ENCODE measurements at places on chromosomes 7 and 10. TPM values are rescaled to one million over a fixed set of nuclear protein-coding genes. Genes with fewer than 3 reads are reported as not detected.
A peak's percentile ranks its signal among the peaks of the same experiment; 100 is the strongest.

The SPACDR gene
- total RNA-seq: 3.7 TPM

The NCF1 gene
- 3.1 TPM for total RNA-seq

The FAM131B gene
- 0.27 TPM for total RNA-seq

The GPR15LG gene
- not detected for total RNA-seq

The RTKN2 gene
- total RNA-seq: 99.5 TPM

The ZNF853 gene
- 0.96 TPM for total RNA-seq

The PGAM2 gene
- 1.1 TPM for total RNA-seq

The SLC16A12 gene
- total RNA-seq: not detected

GRCh38 chr7:151400626-151401315, 9.1 kb downstream of the WDR86 start:
- no peaks in the 10 kb centered on the region for H3K36me3 ChIP-seq
- no peak overlapping the region for H3K27ac ChIP-seq
- no peak for DNase-seq
- no peaks in the 10 kb centered on the region for H3K27me3 ChIP-seq
- no peaks in the 10 kb centered on the region for H3K4me1 ChIP-seq
- no peak overlapping the region for H3K4me3 ChIP-seq

- peaks cover 19% of the 10 kb centered on the region for H3K36me3 ChIP-seq
- DNase-seq: peak; percentile 62
- H3K27me3 ChIP-seq: no peaks in the 10 kb centered on the region
- H3K27ac ChIP-seq: peak overlapping the region; percentile 90
Observed at GRCh38 chr10:89414879-89415821, 782 bp downstream of the IFIT5 start.

DNA sequence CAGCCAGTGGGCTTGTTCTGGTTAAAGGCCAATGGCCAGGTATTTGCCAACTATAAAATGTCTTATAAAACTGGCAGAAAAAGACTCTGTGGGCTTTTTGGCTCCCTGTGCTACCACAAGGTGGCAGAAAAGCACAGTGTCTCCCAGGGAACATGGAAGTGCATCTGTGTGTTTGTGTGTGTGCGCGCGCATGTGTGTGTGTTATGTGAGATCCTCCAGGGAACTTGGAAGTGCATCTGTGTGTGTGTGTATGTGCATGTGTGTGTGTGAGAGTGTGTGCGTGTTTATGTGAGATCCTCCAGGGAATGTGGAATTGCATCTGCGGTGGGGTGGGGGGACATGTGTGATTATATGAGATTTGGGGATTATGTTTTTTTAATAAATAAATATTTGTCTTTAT, 30.2 kb upstream of the ABI1 start:
- H3K27me3 ChIP-seq: peaks cover 3% of the 10 kb centered on the region
- no peaks in the 10 kb centered on the region for H3K4me1 ChIP-seq
- H3K4me3 ChIP-seq: no peak overlapping the region
- no peak overlapping the region for H3K27ac ChIP-seq

GRCh38 chr10:66773472-66773817, 152.4 kb upstream of the LRRTM3 start:
- H3K4me1 ChIP-seq: no peaks in the 10 kb centered on the region
- H3K4me3 ChIP-seq: no peak overlapping the region
- H3K36me3 ChIP-seq: no peaks in the 10 kb centered on the region
- H3K27me3 ChIP-seq: no peaks in the 10 kb centered on the region
- no peak for DNase-seq

GRCh38 chr7:142196066-142196840, 61.6 kb downstream of the PRSS58 start:
- no peaks in the 10 kb centered on the region for H3K4me1 ChIP-seq
- peaks cover 7% of the 10 kb centered on the region for H3K27me3 ChIP-seq
- DNase-seq: no peak
- H3K4me3 ChIP-seq: no peak overlapping the region

DNA sequence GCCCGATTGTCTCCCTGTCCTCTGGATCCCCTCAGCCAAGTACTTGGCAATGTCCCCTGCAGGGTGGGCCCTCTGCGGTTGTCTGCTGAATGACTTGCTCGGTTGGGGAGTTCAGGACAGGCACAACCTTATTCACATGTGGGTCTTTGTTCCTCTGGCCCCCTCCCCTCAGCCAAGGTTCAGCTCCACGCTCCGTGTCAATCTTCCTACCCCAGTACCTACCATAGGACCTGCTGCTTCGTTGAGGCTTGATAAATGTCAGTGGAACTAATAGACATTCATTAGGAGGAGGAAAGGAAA, 7.1 kb downstream of the CPA5 start:
- no peaks in the 10 kb centered on the region for H3K4me1 ChIP-seq
- no peak overlapping the region for H3K27ac ChIP-seq
- H3K36me3 ChIP-seq: no peaks in the 10 kb centered on the region
- no peak overlapping the region for H3K4me3 ChIP-seq
- H3K27me3 ChIP-seq: no peaks in the 10 kb centered on the region

- no peak overlapping the region for H3K27ac ChIP-seq
- H3K4me1 ChIP-seq: no peaks in the 10 kb centered on the region
- H3K4me3 ChIP-seq: no peak overlapping the region
- DNase-seq: no peak
Observed at GRCh38 chr10:44966816-44967509, 7.4 kb downstream of the RASSF4 start.

- no peak overlapping the region for H3K27ac ChIP-seq
- H3K4me3 ChIP-seq: no peak overlapping the region
- no peaks in the 10 kb centered on the region for H3K36me3 ChIP-seq
Observed at GRCh38 chr7:6725003-6725402, 18.3 kb upstream of the ZNF12 start.

GRCh38 chr7:30463405-30464145, 15.0 kb downstream of the NOD1 start:
- peaks cover 15% of the 10 kb centered on the region for H3K36me3 ChIP-seq
- no peaks in the 10 kb centered on the region for H3K27me3 ChIP-seq
- H3K27ac ChIP-seq: no peak overlapping the region
- H3K4me1 ChIP-seq: peaks cover 4% of the 10 kb centered on the region
- DNase-seq: no peak

- H3K4me3 ChIP-seq: no peak overlapping the region
- no peak for DNase-seq
- H3K4me1 ChIP-seq: no peaks in the 10 kb centered on the region
- no peaks in the 10 kb centered on the region for H3K27me3 ChIP-seq
- H3K27ac ChIP-seq: no peak overlapping the region
Observed at GRCh38 chr10:130459011-130459410, 322.8 kb downstream of the GLRX3 start.

GRCh38 chr7:94656658-94656924, 658 bp upstream of the SGCE start:
- peaks cover 20% of the 10 kb centered on the region for H3K4me1 ChIP-seq
- H3K4me3 ChIP-seq: peak overlapping the region; percentile 79

DNA sequence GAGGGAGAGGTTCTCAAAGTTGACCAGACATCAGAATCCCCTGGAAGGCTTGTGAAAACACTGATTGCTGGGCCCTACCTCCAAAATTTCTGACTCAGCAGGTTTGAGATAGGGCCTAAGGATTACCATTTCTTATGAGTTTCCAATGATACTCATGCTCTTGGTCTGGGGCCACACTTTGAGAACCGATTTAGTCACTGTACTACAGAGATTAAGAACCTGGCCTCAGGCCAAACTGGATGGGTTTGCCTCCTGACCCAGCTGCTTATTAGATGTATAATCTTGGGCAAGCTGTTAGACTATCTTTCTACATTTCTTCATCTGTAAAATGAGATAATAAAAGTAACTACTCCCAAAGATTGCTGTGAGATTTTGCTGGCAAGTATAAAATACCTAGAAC, 77.1 kb upstream of the SCIN start:
- no peak overlapping the region for H3K4me3 ChIP-seq
- H3K27me3 ChIP-seq: no peaks in the 10 kb centered on the region
- no peak overlapping the region for H3K27ac ChIP-seq
- no peaks in the 10 kb centered on the region for H3K36me3 ChIP-seq
- H3K4me1 ChIP-seq: no peaks in the 10 kb centered on the region

DNA sequence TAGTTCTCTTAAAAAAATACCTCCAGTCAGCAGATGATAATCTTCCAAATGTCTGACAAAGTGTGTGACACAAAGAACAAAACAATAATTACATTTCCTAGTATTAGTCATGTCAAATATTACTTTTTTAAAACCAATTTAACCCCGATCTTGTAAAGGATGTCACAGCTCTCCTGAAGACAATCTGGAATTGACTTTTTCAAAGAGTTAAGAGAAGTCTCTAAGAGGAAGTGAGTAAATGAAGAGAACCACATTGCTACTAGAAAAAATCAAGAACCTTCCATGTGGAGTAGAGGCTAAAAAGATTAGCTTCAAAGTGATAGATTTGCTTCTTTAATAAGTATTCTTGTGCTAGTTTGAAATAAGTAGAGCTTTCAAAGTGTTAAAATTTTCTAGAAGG, 218.2 kb upstream of the IMMP2L start:
- H3K27ac ChIP-seq: no peak overlapping the region
- no peaks in the 10 kb centered on the region for H3K36me3 ChIP-seq
- no peaks in the 10 kb centered on the region for H3K27me3 ChIP-seq
- H3K4me3 ChIP-seq: no peak overlapping the region
- DNase-seq: no peak

DNA sequence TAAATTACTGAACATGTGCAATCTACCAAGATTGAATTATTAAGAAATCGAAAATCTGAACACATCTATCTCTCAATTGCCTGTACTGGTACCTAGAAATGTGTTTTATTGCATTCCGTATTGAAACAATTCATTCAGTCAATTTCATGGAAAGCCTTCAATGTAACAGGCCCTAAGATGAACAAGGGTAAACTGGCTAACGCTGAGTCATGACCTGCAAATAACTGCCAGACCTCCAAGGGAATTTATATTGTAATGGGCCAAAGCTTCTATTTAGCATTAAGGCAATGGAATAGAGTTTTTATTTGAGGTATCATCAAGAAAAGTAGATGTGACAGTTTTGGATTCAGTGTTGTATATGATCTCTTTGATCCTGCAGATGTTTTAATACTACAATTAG, 49.9 kb upstream of the CD36 start:
- H3K27me3 ChIP-seq: no peaks in the 10 kb centered on the region
- no peak overlapping the region for H3K27ac ChIP-seq
- no peaks in the 10 kb centered on the region for H3K4me1 ChIP-seq
- no peaks in the 10 kb centered on the region for H3K36me3 ChIP-seq

DNA sequence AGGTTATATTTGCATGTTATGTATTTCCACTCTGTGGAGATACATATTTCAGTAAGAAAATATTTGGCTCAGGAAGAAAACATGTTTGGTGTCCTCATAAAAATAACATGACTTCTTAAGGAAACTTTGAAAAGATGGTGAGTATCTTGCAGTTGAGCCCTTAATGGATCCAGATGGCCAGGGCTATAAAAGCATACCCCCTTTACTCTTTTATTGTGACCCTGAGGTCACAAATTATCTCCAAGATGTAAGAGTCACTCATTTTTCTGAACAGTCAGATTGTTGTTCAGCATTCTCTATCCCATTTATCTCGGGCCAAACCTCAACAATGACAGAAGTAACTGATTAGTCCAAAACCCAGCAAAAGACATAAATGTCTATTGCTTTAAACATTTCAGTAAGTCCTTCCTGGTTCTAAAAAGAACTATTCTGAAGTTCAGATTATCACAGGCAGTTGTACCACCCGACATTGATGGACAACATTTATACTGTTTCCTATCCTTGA, 539.4 kb downstream of the PARD3 start:
- no peaks in the 10 kb centered on the region for H3K36me3 ChIP-seq
- H3K4me3 ChIP-seq: no peak overlapping the region
- no peak for DNase-seq
- H3K27me3 ChIP-seq: no peaks in the 10 kb centered on the region

GRCh38 chr7:136133551-136133950, 156.4 kb upstream of the MTPN start:
- H3K36me3 ChIP-seq: no peaks in the 10 kb centered on the region
- DNase-seq: no peak
- no peaks in the 10 kb centered on the region for H3K4me1 ChIP-seq
- no peak overlapping the region for H3K27ac ChIP-seq
- no peaks in the 10 kb centered on the region for H3K27me3 ChIP-seq

DNA sequence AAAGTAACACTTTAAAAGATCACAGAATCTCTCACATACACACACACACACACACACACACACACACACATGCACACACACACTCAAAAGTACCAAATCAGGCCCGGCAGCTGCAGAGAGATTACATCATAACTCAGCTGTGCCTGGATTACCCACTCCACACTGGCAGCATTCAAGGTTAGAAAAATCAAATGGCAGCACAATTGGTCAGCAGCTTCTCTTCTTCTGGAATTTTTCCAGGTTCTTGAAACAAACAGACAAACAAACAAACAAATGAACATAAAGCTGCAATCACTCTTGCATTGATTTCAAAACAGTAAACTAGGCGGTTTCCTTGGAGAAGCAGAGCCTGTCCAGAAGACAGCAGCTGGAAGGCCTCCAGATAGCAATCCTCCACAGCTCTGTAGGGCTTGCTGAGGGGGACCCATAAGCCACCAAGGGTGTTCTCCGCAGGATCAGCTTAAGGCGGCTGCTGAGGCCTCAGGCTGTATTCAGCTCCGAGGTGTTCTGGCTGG, 24.5 kb upstream of the FAM133B start:
- peaks cover 5% of the 10 kb centered on the region for H3K4me1 ChIP-seq
- H3K27ac ChIP-seq: no peak overlapping the region
- H3K4me3 ChIP-seq: no peak overlapping the region
- H3K36me3 ChIP-seq: peaks cover 22% of the 10 kb centered on the region

DNA sequence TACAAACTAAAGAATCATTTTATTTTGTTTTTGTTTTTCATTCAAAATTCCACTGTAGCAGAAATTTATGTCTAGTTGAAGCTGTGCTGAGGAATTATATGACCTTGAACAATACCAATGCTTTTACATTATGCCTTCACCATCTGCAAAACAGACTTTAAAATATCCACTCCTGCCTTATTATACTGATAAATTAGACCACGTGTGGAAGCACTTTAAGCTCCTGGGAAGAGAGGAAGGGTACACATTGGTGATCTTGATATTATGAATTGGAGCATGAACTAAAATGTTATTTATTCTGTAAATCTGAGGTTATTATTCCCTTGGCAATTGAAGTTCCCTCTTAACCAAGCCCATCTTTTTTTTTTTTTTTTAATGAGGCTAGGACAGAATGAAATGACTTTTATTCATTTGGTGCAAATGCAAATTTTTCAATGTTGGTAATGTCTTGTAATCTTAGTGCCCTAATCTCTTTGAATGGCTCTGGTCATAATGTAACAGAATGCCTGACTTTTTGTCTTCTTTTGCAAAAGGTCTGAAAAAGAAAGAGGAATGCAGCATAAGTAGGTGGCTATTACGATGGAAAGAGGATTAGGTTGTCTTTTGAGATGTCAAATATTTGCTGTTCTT, 139.9 kb upstream of the COBL start:
- no peak overlapping the region for H3K4me3 ChIP-seq
- no peaks in the 10 kb centered on the region for H3K36me3 ChIP-seq
- H3K27me3 ChIP-seq: no peaks in the 10 kb centered on the region
- no peak overlapping the region for H3K27ac ChIP-seq

DNA sequence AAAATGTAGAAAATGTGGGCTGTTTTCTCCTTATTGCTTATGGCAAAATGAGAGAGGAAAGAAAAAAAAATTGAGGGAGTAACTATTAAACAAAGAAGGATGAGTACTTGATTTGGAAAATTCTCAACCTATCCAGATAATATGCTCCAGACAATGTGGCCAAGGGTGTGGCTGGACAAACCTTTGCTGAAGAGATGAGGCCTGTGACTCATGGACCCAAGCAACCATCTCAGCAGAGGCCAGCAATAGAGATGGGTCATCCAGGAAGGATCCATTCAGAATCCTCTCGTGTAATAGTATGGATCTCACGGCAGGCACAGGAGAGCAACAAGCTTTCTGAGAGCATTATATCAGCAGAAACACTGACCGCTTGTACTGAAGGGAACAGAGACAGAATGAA, 120.3 kb upstream of the CELF2 start:
- no peaks in the 10 kb centered on the region for H3K4me1 ChIP-seq
- no peak overlapping the region for H3K4me3 ChIP-seq
- H3K27ac ChIP-seq: no peak overlapping the region
- DNase-seq: no peak
- H3K36me3 ChIP-seq: no peaks in the 10 kb centered on the region
- peaks cover 2% of the 10 kb centered on the region for H3K27me3 ChIP-seq

Data from CD4-positive, CD25-positive, alpha-beta regulatory T cell (primary cell).